ENCODE measurements at places on chromosomes 11 and 22.

DNA sequence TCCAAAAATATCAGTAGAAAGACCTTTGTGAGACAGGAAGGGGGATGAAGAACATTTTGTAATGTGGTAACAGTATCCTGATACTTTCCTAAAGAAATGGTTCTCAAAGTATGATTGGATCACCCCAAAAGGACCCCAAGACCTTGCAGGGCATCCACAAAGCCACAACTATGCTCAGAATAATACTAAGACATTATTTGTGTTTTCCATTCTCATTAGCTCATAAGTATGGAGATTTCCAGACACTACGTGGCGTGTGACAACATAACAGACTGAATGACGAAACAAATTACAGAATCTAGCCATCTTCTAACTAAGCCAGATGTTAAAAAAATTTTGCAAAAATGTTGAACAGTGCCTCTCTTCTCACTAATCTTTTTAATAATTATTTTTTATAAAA lies 24.9 kb downstream of the CHEK2 start:
- DNase-seq: no peak

DNA sequence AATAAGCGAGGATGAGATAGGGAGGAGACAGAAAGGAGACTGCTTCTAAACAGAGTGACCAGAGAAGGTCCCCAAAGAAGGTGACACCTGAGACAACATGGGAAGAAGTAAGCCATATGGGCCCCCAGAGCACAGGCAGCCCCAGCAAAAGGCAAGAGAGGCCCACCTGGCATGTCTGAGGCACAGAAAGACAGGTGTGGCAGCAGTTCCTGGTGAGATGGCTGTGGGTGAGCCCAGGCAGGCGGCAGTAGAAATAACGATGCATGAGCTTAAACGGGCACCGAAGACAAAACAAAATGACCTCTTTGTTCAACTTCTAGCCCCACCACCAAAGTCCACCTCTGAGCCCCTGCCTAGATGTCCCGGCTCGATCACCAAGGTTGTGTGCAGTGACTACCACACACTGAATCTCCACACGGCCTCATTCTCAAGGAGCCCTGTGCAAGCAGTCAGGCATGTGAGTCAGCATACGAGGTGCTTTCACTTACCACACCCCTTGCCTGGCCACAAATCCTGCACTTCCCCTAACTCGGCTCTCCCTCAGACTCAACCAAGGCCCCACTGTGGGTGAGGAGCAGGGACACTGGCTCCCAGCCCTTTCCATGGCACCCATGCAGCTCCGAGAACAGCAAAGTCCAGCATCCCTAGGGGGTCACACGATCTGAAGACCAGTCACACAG lies 77.6 kb downstream of the PACSIN2 start:
- DNase-seq: peak; percentile 68

DNA sequence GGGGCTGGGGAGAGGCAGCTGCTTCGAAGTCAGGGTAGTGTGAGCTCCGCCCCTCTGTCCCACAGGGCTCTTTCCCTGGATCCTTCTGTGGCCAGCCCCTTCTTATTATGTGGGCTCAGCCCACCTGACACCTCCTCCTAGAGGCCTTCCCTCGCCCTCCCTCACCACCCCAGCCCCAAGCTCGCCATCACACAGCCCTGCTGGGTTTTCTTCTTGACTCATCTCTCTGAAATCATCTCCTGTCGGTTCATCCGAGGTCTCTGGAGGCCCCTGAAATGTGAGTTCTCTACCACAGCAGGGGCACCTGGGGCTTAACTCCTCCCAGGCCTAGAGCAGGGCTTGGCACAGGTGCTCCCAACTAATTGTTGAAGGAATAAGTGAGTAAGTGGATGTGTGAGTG lies 65.2 kb downstream of the CACNA1I start:
- DNase-seq: no peak

GRCh38 chr11:107719073-107719472 lies 7.2 kb upstream of the SLN start:
- DNase-seq: no peak

DNA sequence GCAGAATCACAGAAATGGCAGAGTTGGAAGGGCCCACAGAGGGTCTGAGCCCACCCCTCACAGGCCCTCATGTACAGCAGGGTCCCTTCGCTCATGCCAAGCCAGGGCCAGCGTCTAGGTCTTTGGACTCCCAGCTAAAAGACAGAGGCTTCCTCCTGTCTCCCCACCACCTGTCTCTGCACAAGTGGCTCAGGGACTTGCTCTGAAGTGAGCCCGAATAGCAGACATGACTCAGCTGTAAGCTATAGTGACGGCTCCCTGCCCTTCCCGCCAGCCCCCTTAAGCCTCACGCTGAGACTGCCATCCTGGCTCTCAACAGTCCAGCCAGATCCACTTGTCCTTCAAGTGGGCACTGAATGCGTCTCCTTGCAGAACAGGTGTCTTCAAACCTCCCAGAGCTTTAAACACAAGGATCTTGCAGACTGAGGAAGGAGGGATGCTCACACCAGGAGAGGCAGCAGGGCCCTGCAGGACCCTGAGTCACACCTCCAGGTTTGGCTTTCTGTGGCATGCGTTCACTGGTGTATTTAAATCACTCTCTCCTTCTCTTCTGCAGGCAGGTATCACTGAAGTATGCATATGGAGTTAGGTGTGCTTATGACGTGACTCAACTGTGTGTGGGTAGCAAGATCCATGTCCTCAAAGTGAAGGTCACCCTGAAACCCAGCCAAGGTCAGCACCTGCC lies 154.9 kb downstream of the CACNA1I start:
- DNase-seq: no peak

DNA sequence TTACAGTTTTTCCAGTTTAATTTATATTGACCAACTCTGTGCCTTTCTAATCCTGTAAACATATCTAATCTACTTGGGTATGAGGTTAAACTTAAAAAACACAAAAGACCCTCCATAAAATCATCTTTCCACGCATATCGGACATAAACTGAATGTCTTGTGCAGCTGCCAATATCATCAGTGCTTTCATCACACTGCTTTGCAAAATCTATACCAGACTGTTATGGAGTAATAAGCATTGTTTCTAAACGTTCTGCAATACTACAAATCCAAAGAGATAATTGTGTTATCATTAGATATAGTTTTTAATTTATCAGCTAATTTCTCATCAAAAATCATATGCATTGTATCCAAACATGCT lies 36.1 kb upstream of the AMPD3 start:
- no peak for DNase-seq

DNA sequence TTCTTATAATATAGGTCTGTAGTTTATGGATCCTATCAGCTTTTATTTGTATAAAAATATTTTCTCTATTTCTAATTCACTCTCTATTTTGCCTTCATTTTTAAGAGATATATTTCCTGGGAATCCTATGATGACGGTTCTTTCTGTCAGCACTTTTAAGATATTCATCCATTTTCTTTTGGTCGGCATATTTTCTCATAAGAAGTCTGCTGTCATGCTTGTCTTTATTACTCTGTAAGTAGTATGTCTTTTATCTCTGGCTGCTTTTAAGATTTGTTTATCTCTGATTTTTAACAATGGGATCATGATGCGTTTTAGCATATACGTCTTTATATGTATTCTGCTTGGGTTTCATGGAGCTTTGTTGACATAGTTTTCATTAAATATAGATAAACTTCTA lies 175.5 kb downstream of the SNX19 start:
- no peak for DNase-seq

GRCh38 chr11:130308886-130309285 lies 5.8 kb downstream of the ZBTB44 start:
- no peak for DNase-seq

- DNase-seq: peak; percentile 22
Observed at GRCh38 chr11:109865548-109866186, 227.5 kb upstream of the ZC3H12C start.

- DNase-seq: no peak
Observed at GRCh38 chr22:49507607-49508292, 319.9 kb downstream of the BRD1 start.

GRCh38 chr11:45436118-45436517 lies 150.0 kb upstream of the SYT13 start:
- DNase-seq: no peak

GRCh38 chr11:57551941-57552340 lies 14.5 kb downstream of the SMTNL1 start:
- DNase-seq: no peak

DNA sequence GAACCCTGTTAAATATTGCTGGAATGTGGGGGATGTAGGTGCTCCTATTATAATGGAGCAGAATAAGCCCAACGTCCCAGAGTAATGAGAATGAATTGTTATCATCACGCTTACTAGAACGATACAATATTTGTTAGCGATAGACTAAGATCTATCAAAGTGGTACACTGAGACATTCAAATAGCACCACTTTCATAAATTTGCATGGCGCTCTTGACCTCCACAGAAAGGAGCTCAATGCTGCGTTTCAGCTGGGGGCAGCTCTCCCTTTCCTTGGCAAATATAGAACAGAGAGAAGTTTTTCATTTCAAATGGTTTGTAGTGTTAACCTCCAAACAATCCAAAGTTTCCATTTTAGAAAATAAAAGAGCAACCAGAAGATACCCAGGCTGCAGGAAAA lies 38.2 kb upstream of the BLID start:
- no peak for DNase-seq

GRCh38 chr22:49197505-49197904 lies 630.2 kb downstream of the BRD1 start:
- DNase-seq: no peak

GRCh38 chr11:94472916-94473799 lies 20.5 kb downstream of the MRE11 start:
- DNase-seq: no peak

DNA sequence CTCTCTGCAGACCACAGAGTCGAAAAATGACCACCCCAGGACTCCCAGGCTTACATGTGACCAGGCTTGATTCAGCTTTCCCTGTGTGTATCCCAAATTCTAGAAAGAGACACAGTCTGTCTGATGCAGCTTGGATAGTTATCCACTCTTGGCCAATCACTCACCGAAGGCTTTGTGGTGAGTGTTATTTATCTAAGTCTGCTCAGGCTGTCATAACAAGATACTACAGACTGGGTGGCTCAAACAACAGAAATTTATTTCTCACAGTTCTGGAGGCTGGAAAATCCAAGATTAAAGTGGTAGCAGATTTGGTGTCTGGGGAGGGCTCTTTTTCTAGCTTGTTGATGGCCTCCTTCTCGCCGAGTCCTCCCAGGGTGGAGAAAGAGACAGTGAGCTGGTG lies 63.2 kb downstream of the ZBTB16 start:
- no peak for DNase-seq

DNA sequence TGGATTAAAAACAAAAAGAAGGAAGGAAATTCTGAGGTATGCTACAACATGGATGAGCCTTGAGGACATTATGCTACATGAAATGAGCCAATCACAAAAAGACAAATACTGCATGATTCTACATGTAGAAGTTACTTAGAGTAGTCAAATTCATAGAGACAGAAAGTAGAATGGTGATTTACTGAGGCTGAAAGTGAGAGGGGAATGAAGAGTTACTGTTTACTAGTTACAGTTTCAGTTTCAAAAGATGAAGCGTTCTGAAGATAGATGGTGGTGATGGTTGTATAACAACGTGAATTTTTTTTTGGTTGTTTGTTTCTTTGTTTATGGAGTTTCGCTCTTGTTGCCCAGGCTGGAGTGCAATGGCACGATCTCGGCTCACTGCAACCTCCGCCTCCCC lies 9.5 kb downstream of the OR5P2 start:
- no peak for DNase-seq

DNA sequence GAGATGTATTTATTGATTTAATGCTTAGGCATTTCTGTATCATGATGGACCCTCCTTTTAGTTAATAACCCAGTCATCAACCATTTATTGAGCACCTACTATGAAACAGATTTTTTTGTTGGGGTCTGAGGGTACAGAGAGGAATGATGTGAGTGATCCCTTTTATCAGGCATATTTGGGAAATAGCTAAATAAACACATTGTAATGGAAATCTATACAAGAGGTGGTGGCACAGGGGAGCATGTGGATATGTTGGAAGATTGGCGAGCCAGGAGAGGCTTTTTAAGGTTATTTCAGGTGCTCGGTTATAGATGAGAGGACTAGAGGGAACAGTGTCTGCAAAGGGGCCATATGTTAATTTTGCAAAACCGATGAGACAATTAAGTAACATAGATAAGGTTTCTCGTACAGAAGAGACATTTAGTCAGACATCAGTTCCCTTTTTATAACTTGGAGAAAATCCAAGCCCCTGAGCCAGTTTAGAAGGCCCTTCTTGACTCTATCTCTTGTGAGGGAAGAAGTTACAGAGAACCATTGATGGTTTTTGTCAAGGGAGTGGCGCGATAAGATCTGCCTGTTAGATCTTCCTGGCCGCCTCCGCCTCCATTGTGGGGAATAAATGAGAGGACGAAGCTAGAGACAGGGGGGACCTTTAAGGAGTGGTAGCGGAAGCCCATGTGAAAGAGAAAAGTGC lies 2.0 kb downstream of the ATXN10 start:
- DNase-seq: no peak

DNA sequence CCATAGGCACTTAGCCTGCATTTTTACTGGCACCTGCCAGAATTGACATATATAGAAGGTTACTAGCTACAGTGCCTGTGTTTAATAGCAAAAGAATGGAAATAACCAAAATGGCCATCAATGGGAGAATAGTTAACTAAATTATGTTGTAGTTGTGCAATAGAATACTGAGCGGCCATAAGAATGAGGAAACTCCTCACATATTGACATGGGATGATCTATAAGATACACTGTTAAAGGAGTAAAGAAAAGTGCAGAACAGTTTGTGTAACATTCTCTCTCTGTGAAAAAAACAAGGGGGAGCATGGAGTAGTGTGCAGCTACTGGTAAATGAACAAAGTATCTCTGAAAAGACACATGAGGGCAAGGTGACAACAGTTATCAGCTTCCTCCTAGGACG lies 21.5 kb downstream of the ARAP1 start:
- no peak for DNase-seq

GRCh38 chr11:121887569-121887968 lies 228.4 kb downstream of the BLID start:
- DNase-seq: no peak

DNA sequence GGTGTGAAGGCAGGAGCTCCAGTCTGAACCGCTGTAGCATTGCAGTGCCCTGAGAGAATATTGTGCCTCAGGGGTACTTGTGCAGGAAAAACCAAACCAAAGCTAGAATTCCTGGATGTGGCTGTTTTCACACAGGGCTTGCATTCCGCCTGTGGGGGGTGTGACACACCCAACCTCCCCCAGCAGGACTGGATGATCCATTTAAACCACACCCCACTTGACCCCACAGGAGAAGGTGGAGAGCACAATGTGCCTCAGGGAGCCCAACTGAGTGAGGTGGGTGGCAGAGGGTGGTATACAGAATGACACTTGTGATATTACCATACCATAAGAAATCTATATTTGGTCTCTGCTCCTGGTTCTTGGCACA lies 66.9 kb upstream of the SLC22A12 start:
- no peak for DNase-seq

- DNase-seq: no peak
Observed at GRCh38 chr22:50653256-50653655, 19.4 kb upstream of the SHANK3 start.

- DNase-seq: no peak
Observed at GRCh38 chr11:119599864-119600541, 129.0 kb downstream of the NECTIN1 start.

- no peak for DNase-seq
Observed at GRCh38 chr11:19869466-19869865, 156.8 kb downstream of the NAV2 start.

- no peak for DNase-seq
Observed at GRCh38 chr22:24071686-24072085, 60.6 kb downstream of the CABIN1 start.

- no peak for DNase-seq
Observed at GRCh38 chr11:14304601-14305000, 54.4 kb downstream of the RRAS2 start.

Measured in dermis blood vessel endothelial cell (primary cell).